NCI-H774 (cell line): ENCODE measurements at places on chromosomes 11 and 22.

DNA sequence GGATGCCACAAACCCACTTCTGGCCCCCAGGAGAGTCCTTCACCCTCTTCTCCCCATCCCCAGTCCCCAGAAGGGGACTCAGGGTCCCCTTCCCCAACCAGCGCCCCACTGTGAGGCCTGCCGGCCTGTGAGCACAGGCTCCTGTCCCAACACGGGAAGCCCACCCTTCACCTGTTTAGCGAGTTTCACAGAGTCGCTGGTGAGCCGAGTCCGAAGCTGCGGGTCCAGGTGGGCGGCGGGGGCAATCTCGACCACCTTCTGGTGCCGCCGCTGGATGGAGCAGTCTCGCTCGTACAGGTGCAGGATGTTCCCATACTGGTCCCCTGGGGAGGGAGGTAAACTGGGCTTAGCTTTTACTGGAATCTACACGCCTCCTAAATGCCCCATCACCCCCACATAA lies 13.3 kb downstream of the LRFN4 start:
- DNase-seq: no peak

DNA sequence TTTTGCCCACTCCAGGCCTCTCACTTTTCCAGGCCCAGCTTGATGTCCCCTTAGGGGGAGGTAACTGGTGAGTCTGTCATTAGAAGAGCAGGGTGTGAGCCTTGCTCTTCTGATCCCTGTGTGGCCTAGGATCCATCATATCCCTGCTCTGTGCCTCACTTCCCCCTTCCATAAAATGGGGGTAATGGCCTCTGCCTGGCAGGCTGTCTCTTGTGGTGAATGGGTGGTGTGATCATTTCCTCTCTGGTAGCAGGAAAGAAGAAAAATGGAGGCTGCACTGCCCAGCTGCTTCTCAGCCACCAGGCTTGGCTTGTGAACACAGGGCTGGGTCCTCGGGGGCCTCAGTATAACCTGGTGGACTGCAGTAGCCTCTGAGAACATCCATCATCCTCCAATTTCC lies 5.6 kb downstream of the ARHGEF17 start:
- DNase-seq: no peak

- no peak for DNase-seq
Measured at GRCh38 chr11:2940147-2940920, 11.1 kb upstream of the PHLDA2 start.

DNA sequence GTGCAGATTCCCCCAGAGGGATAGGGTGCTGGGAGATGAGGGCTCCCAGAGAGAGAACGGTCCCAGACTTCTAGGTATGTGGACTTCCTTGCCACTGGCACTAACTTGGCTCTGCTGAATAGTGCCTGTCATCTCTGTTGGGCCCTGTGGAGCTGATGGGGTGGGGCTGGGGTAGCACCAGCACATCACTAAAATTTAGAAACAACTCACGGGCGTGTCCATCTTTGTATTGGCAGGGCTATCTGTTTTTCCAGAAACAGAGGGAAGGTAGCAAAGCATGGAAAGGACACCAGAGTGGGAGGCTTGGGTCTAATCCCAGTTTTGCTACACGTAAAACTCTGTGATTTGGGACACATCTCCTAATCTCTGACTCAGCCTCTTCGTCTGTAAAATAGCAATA lies 25.8 kb downstream of the SWAP70 start:
- DNase-seq: no peak

- DNase-seq: no peak
Measured at GRCh38 chr11:44923806-44924205, 26.9 kb downstream of the TP53I11 start.

- peak; percentile 64 for DNase-seq
Measured at GRCh38 chr11:73047773-73048371, 94.2 kb downstream of the FCHSD2 start.

- DNase-seq: no peak
Measured at GRCh38 chr11:75689863-75690609, 21.2 kb upstream of the MAP6 start.

DNA sequence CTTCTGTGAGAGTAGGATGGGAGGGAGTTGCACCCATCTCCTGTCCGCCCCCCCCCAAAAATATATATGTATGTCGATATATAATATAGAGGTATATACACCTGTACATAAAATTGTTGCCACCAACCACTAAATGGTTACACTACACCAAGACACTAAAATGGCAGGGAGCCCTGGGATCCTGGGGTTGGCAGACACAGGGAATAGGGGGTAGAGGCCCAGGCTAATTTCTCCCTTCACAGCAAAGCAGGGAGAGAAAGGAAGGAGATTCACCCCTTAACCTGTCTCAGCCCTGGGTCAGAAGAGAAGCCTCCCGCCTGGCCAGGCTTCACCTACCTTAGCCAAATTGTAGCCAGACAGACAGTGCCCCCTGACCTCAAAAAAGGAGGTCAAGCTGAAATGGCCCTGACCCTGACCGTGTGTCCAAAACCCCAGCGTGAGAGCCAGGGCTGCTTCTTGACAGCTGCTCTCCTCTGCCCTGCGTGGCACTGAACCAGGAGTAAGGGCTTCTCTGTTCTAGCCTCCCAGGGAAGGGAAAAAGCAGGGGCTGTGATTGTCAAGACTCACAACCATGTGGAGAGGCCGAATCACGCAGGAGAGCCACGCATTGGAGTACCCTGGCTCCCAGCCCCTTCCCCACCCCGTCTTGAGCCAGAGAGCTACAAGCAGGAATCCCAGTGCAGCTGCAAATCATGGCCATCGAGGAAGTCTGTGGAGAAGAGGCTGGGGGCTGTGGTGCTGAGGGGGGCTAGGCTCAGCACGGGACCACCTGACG lies 40.5 kb downstream of the SGSM3 start:
- DNase-seq: no peak

- DNase-seq: no peak
Measured at GRCh38 chr22:39242595-39243438, 2.0 kb downstream of the PDGFB start.
